NCI-H1105 (cell line): ENCODE measurements at places on chromosomes 11 and 22.

GRCh38 chr22:22215659-22216449 lies 28.7 kb upstream of the VPREB1 start:
- DNase-seq = no peak

- DNase-seq = no peak
Measured at GRCh38 chr11:69170704-69171103, 15.0 kb downstream of the SMIM38 start.

DNA sequence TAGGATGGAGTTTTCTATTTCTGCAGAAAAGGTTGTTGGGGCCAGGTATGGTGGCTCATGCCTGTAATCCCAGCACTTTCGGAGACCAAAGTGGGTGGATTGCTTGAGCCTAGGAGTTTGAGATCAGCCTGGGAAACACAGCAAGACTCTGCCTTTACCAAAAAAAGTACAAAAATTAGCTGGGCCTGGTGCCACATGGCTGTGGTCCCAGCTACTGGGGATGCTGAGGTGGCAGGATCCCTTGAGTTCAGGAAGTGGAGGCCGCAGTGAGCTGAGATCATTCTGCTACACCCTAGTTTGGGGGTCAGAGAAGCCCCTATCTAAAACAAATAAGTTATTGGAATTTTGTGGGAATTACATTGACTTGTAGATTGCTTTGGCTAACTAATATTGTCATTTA lies 71.7 kb downstream of the FDX1 start:
- DNase-seq = no peak

GRCh38 chr11:17544181-17544622 lies at the start of gene USH1C:
Gene USH1C, minus strand, starts transcription at chr11:17544416. Its CDS starts 109 bp downstream, at chr11:17544307.
- DNase-seq = no peak

DNA sequence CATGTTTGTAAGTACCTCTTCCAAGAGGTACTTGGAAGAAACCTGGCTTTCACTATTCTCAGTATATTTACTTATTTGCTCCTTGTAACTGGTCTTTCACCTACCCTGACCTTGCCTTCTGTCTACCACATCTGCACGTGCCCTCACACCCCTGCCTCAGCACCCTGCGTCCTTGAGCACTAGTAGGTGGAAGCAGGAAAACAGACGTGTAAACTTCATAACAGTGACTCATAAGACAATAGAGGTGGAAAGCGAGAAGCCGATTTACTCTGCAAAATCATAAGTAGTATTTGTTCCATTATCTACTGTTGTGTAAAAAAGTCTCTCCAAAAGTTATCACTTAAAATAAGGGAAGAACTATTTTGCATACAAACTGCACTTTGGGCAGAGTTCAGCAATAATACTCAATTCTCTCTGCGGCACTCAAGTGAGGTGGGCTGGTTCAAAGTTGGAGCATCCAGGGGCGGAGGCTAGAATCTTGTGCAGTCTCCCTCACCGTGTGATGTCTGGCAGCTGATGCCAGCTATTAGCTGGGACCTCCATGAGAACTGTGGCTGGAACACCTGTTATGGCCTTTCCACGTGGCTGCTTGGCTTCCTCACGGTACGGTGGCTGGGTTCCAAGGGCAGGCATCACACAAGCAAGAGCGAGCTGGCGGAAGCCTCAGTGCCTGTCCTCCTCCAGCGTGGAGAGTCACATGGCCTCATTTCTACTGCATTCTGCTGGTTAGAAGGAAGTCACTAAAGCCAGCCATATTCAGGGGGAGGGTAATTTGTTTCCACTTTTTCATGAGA lies 30.4 kb downstream of the PACS1 start:
- peak; percentile 92 for DNase-seq

DNA sequence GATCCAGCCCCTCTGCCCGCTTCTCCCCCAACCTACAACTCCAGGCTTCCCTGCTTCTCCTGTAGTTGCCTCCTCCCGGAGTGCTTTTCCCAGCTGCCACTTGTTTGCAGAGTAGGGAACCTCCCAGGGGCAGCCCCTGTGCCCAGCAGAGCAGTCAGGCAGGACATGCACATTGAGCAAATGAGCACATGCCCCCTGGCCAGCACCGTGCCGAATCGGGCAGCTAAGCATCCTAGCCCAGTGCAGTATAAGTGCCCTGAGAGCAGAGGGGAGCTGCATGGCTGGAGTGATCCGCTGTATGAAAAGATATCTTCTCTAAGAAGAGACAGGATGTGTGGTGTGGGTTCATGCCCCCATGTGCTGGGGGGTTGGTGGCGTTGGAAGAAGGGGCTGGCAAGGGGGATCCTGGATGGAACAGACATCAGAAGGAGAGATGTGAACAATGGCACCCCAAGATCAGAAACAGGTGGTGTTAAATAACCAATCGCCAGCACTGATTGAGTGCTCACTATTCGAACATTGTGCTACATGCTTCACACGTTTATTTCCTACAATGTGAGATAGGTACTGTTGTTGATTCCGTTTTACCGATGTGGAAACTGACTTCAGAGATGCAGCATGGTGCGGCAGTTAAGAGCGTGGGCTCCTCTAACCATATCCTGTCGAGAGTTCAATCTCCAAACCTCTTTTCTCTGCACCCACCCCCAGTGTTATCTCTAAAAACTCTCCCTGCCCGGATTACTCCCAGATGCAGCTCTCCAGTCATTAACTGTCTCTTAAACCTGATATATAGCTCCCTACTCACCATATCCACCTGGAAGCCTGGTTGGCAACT lies 1.2 kb downstream of the AIP start:
- DNase-seq = no peak

- no peak for DNase-seq
Measured at GRCh38 chr11:74844072-74844471, 95.4 kb downstream of the RNF169 start.

DNA sequence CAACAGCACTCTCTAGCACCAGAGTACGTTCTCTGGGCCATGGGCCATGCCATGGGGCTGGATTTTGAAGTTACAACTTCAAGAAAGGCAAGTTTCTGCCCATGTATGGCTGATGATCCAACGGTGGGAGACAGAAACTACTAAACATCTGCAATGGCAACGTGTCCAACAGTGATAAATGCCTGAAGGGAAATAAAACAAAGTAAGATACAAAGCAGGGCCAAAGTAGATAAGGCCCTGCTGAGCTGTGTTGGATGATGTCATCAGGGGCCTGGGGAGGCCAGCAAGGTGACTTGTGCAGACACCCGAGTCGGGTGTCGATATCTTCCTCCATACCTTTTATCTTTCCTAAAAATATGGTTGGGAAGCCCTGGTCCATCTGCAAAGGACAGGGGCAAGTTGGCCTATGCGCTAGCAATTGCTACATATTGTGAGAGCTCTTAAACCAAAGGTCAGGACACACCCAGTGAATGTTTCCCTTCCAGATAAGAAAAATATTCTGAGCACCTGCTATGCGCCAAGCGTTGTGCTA lies 487.2 kb downstream of the MN1 start:
- no peak for DNase-seq

- no peak for DNase-seq
Measured at GRCh38 chr22:44094751-44095302, 70.7 kb downstream of the PARVB start.

DNA sequence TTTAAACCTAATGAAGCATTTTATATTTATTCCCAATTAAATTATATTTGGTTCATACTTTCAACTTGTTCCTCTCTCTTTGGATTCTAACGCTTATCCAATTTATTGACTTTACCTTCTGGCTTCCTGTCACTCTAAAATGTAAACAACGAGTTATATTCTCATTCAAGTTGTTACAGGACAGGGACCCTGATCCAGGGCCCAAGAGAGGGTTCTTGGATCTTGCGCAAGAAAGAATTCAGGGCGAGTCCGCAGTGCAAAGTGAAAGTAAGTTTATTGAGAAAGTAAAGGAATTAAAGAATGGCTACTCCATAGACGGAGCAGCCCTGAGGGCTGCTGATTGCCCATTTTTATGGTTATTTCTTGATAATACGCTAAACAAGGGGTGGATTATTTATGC lies 405.6 kb upstream of the API5 start:
- no peak for DNase-seq

- DNase-seq = no peak
Measured at GRCh38 chr11:129242855-129243254, 50.7 kb upstream of the ARHGAP32 start.

DNA sequence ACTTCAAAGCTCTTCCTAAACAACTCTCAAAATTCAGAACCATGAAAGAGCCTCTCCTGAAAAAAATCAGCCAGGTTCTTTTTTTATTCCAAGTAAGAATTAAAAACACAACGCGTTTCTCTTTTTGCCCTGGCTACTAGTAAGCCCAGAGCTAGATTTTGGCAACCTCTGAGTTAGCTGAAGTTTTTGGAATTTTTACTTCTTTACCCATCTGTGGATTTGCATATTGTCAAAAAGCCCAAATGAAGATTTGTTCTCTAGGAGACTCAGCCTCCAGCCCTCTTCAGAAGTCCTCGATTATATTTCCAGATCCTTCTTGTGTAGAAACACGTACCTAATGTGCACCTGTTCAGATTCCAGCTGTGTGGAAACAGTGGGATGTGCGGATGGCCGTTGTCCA lies 517.9 kb downstream of the TBC1D22A start:
- DNase-seq = peak; percentile 42

DNA sequence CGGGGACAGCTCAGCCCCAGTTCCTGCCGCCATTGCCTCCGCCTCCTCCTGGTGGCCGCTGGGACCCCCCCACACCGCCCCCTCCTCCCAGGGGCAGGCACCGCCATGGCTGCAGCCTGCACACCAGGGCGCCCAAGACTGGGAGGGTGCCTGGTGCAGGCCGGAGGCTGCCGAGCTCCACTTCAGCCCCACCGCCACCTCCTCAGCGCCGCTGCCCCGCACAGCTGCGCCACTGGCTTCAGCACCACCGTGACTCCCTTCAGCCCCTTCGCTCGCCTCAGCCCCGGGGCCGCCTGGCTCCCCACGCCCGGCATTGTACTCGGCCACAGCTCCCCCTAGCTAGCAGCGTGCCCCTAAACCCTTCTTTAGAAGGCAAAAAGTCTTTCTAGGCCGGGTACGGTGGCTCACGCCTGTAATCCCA lies 131.1 kb downstream of the CRYBB2 start:
- no peak for DNase-seq
